ENCODE measurements at places on chromosomes 1 and 21.

GRCh38 chr1:49995734-49996133 lies 28.0 kb downstream of the AGBL4 start:
- DNase-seq = no peak

DNA sequence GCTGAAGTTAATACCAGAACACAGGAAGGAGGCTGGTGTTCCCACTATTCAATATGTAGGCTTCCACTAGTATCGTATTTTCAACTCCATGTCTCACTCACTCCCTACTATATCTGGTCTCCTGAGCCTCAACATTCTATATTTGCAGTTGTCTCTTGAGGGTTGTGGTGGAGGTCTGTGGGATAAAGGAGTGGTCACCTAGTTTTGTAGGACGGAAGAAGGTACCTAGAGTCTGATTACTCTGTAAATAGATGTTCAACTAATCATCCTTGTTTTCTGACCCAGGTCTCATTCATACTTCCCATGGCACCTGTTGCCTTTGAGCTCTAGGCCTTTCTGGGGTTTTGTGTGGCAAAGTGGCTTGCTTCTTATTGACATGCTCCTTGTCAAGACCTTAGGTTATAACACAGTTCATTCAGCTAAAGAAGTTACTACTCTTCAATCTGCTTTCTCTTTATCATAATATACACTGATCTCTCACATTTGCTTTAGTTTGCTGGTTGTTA lies 18.1 kb downstream of the IFT25 start:
- DNase-seq = no peak

DNA sequence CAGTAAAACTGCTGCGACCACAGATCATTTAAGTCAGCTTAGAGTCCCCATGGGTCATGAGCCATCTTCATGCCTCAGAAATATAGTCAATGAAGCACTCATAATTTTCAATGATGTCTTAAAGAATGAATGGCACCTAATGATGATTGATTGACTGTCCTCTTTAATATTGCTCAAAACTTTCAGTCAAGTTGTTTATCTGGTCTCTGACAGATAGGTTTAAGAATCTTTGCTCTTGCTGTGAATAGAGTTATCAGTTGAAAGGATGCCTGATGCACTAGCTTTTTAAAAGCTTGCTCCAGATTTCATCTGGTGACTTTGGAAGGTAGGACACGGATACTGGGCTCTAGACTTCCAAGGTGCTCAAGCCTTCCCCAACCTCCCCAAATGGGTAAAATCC lies 45.1 kb downstream of the COLGALT2 start:
- no peak for DNase-seq

DNA sequence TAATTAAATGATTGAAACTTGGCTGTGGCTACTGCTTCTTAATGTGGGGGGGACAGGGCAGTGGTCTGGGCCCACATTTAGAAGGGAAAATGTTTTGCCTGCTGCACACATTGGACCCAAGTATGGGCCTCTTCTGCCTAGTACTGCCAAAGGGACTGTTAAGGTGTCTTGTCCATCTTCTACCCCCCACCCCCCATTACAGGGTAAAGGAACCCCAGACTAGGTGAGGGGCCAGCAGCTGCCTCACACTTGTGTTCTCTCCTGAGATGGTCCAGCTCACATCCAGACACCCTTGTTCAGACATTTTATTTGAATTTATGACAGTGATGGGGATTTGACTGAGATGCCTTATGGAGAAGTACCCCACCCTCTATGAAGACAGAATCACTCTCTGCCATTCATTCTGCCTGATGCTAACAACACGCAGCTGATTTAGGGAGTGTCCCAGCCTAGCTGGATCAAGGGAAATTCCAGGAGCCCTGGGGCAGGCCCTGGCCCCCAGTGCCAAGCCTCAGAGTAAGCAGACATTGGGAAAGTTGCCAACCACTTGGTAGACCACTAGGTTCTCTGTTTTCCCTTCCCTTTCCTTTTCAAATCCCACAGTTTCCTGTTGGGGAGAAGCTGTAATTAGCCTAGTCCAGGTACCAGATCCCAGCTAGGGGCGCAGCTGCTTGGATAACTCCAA lies 42.1 kb downstream of the YARS1 start:
- DNase-seq = no peak

- no peak for DNase-seq
These were observed 191.8 kb upstream of the TNR start for GRCh38 chr1:175935166-175935565.

- no peak for DNase-seq
These were observed 24.5 kb upstream of the SLC26A9 start for GRCh38 chr1:205967554-205968335.

GRCh38 chr1:57131701-57132394 lies 166.0 kb upstream of the C8B start:
- DNase-seq = no peak

DNA sequence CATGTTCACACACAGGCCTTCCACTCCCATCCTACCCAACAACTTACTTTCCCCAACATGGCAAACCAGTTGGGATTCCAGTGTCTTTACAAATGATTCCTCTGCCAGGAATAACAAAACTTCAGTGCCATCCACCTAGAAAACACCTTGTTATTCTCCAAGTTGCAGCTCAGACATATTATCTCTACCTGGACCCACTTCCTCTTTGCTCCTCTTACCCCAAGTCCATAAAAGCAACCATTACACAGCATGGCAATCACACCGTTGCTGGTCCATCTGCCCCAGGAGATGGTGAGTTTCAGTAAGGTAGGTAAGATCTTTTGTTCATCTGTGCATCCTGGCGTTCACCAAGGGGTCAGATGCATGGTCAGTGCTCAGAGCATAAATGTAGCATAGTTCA lies 66.0 kb upstream of the CSF1 start:
- DNase-seq = no peak

DNA sequence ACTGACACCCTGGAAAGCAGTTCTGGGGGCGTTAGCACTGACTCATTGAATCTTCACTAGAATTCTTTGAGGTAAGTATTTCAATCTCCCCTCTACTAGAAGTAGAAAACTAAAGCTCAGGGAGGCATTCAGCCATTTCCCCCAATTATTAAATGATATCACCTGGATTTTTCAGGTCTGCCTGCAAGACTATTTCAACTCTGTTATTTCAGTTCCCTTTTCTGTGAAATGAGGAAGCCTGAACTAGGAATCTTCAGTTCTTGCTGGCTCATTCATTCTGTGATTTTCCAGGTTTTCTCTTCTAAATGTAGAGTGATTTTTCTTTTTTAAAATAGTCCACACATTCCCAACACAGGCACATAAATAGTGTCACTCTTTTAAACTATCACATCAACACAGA lies 337.0 kb upstream of the NR5A2 start:
- no peak for DNase-seq

- peak; percentile 14 for DNase-seq
These were observed 52.9 kb upstream of the CD46 start for GRCh38 chr1:207698822-207699483.

DNA sequence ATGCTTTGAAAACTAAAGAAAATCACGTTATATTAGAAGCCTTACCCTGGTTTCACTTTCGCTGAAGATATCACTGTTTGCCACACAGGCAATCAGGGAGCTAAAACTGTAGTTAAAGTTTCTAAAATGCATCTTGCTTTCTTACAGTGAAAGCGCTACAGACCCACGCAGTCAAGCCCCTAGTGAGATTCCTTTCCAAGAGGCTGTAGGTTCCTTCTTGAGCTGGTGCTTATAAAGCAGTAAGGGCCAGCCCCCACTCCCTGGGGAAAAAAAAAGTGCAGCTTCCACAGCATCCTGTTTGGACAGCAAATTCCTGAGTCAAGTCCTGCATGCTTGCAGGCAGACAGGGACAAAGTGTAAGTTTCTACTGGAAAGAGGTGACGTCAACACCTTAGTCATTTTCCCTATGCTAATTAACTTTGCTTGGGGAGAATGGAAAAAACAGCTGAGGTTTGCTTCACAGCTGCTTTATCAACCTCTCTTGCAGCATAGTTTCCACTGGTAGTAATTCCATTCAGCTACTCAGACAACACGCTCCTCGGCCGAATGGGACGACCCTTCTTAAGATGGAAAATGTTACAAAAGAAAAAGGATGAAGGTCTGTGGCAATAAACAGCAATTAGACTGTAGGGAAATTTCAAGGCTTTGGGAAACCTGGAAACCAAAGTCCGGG lies 14.7 kb upstream of the KCNE1 start:
- DNase-seq = peak; percentile 34

- DNase-seq = no peak
These were observed 89.9 kb upstream of the DSCAM start for GRCh38 chr21:40936771-40937261.

DNA sequence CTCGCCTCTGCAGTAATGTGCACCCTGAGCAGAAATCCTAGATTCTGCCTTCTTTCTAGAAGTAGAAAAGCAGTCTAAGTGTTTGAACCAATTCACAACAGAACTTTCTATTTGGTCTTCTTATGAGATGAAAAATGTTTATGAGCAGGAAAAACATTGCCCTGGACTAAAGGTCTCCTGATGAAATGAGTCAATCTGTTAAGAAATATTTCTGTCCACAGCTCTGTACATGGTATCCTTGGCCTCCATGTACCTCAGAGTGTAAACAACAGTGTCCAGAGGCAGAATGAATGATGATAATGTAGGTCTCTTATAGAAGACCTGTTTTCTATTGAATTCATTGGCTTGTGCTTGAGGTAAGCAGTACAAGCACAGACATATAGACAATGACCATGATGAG lies 6.2 kb upstream of the APCS start:
- DNase-seq = no peak

- DNase-seq = no peak
These were observed 26.1 kb downstream of the F3 start for GRCh38 chr1:94515296-94515947.

- DNase-seq = no peak
These were observed 5.4 kb upstream of the PGBD2 start for GRCh38 chr1:248900637-248901036.

DNA sequence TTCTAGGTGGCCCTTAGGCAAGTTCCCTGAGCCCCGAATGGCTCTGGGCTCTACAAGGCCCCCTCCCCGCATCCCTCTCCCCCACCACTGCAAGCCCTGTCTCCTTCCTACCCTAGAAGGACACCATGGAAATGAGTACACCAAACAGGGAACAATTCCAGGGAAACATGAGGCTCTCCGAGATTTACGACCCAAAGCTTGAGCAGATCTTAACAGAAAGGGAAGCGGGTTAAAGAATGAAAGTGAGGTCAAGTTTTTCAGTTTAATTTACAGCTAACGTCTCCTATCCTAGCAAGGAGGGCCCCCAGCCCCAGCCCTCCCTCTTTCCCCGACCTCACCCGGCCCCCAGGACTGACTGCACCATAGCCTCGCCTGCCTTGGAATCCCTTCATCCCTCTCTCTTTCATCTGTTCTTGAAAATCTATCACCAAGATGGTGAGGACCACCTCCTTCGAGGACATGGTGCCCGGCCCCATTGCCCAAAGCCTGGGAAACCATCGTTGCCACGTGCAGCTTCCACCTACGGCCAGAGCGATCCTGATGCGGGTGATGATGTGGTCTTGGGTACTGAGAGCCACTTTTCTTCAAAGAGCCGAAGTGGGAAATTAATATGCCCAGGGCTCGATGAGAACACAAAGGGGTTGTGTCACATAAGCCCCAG lies 30.5 kb downstream of the SIM2 start:
- DNase-seq = no peak

GRCh38 chr1:36203027-36203553 lies 21.2 kb upstream of the THRAP3 start:
- no peak for DNase-seq

GRCh38 chr1:84973498-84974334 lies 23.2 kb downstream of the MCOLN2 start:
- no peak for DNase-seq

DNA sequence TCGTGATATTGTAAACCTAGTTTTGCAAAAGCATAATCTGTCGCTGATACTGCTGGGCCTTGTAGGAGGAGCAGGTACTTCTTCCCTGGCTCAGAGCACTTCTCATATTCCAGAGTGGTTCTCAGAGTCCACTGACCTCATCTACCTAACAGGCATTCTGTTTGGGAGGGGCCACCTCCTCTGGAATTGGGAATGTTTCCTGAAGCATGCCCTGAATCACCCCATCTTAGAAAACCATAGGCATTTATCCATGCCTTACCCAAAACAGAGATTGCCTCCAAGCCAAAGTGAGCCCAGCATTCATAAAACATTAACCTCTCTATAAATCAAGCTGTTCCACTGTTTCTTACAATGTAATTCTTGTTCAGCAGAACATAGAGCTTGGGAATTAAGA lies 35.1 kb downstream of the SLC44A3 start:
- DNase-seq = no peak

GRCh38 chr1:210272666-210273065 lies 40.1 kb downstream of the SERTAD4 start:
- no peak for DNase-seq

DNA sequence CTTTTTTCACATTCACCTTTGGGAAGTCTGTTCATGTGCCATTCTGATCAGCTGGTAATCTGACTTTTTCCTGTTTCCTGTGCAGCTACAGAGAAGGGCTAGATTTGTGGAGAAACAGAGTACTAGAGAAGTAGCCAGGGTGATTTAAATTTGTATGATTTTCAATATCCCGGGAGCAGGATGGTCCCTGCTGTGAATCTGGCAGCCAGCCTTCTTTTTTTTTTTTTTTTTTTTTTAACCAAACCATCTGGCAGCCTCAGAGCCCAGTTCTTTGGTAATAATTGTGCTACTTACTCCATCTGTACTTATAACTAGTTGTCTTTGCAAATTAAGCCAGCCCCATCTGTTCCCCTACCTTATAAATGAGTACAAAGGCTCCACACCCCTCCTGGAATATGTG lies 248.6 kb upstream of the DEPDC1 start:
- no peak for DNase-seq

GRCh38 chr21:34612056-34612455 lies 2.9 kb downstream of the RCAN1 start:
- DNase-seq = no peak

- DNase-seq = no peak
These were observed 2.3 kb upstream of the VCAM1 start for GRCh38 chr1:100717218-100717617.

- no peak for DNase-seq
These were observed 55.6 kb upstream of the ABCD3 start for GRCh38 chr1:94362466-94363058.

DNA sequence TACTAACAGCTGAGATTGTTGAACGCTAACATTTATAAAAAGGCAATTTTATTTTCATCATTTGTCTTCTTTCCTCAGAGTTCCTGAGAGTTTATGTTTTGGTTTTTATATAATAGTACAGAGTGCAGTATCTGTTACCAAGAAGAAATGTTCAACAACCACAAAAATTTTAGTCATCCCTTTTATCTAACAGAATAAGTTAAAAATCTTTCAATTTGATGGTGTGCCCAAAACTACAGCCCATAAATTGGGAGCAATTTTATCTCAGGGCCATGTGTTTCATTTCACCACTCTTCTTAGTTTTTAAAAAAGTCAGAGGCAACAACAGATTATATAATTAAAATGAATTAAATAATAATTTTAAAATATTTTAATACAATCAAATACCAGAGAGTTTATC lies 37.1 kb downstream of the NEXN start:
- DNase-seq = no peak

GRCh38 chr21:41883582-41883981 lies 4.4 kb upstream of the PRDM15 start:
- DNase-seq = no peak

Measured in activated T-cell treated with anti-CD3 and anti-CD28 coated beads for 24 hours (primary cell).